ENCODE measurements at places on chromosomes 4 and X. TPM values are rescaled to one million over a fixed set of nuclear protein-coding genes. Genes with fewer than 3 reads are reported as not detected.

PRKG2 gene
- 0.27 TPM for total RNA-seq

ADAM29 gene
- not detected for total RNA-seq

TCP11X2 gene
- not detected for total RNA-seq

ZNF674 gene
- total RNA-seq, result 2.5 TPM

ARHGAP6 gene
- total RNA-seq, result 55.0 TPM

CTAG2 gene
- 36.0 TPM for total RNA-seq

ZFYVE28 gene
- total RNA-seq, result 25.1 TPM

CENPVL1 gene
- not detected for total RNA-seq

ZNF732 gene
- 0.16 TPM for total RNA-seq

EGF gene
- 1.2 TPM for total RNA-seq

MTNR1A gene
- total RNA-seq, result not detected

AMOT gene
- 0.16 TPM for total RNA-seq

AFF2 gene
- 0.09 TPM for total RNA-seq
